ENCODE measurements at places on chromosomes 7 and 10. TPM values are rescaled to one million over a fixed set of nuclear protein-coding genes. Genes with fewer than 3 reads are reported as not detected.

Gene ARHGEF35
- total RNA-seq, result 3.2 TPM

Gene GARIN1A
- total RNA-seq, result 2.3 TPM

Gene ELFN1
- total RNA-seq, result 0.85 TPM

Gene HMX2
- total RNA-seq, result not detected

Gene UNCX
- total RNA-seq, result not detected

Gene LRRC72
- total RNA-seq, result not detected

Gene HSPA14
- 16.0 TPM for total RNA-seq

Gene GALNT17
- total RNA-seq, result 17.6 TPM

Gene ACTL6B
- total RNA-seq, result not detected

Gene PRLHR
- not detected for total RNA-seq

Gene LRRTM3
- 0.14 TPM for total RNA-seq

Gene DAGLB
- 16.5 TPM for total RNA-seq

Gene MALRD1
- total RNA-seq, result 5.3 TPM

Gene MRPS17
- total RNA-seq, result 13.1 TPM

All from thoracic aorta (tissue), 2 donors.